Stimulated activated CD8-positive, alpha-beta memory T cell treated with anti-CD3 and anti-CD28 coated beads, Interleukin-15, amount 100 ng/mL, for 4 hours (primary cell): ENCODE measurements at places on chromosomes 16 and 17.

DNA sequence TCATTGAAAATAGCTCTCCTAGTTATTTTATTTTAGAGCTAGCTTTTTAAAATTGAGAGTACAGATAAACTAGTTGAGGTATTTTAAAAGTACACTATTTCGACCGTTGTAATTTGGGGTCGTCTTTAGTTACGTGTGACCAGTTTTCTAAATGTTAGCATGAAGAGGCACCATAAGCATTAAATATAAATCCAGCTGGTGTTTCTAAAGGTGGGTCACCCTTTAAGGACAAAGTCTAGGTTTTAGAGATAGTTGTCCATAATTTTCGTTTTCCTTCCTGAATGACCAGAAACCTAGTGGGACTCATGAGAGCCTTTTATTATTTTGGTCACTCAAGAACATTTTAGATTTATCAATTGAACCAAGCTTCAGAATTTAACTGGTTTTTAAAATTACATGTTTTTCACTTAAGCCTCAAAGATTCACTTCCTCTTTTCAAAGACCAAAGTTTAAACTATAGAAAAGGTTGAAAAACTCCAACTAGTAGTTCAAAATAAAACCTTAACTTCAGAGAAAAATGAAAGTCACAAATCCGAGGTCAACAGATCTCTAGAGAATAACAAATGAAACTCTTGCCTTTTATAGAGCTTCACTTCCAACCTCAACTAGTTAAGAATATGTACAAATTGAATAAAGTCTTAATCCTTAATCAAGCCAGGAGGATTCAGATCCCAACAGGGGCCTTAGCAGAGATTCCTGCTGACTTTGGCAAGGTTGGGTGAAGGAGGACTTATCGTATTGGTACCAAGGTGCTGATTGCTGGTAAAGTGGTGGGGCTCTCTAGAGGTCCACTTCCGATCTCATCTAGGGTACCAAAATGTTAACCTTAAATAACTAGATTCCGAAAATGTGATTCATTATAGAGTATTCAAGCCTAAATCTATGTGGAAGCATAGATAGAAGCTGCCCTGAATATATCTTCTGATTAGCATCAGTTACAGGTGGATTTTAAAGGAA is 32.5 kb downstream of the PHKB start:
- no peak for DNase-seq

DNA sequence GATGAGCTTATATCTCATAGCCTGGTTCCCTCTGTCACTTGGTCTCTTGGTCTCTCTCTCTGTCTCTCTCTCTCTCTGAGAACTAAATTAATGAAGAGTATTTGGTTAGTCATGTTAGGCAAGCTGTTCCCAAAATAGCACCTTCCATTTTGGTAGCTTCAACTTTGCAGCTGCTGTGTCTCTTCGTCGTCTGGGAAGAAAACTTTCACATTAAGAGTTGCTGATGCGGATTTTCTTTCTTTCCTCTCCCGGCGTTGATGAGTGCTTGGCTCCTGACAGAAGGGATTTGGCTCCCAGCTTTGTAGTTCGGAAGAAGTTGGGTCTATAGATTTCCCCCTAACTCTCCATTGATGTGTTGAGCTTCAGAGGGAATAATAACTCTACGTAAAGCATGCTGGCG is at the start of gene RBFOX1:
Gene RBFOX1, plus strand, starts transcription at position 235 of the 400 bp plus-strand sequence.
- no peak for DNase-seq

GRCh38 chr17:82372249-82373071 is 895 bp downstream of the UTS2R start:
- DNase-seq = no peak

DNA sequence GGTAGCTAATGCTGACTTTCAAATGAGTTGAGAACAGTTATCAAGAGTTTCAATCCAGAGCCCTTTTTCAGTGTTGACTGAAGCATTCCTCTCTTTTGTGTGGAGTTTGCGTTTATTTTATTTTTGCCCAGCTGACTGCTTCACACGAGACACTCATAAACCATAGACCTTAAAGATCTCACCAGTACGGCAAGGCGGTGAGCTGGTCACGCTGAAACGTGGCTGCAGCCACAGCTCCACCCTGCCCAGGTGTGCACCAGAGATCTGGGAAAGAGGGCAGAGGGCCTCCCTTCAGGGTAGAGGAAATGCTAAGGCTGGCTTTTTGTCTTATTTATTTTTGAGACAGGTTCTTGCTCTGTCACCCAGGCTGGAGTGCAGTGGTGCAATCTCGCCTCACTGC is 112.2 kb downstream of the AATF start:
- DNase-seq = no peak

GRCh38 chr16:70430667-70431536 is 8.0 kb downstream of the ST3GAL2 start:
- peak; percentile 47 for DNase-seq

GRCh38 chr17:29549177-29549923 is 17.5 kb downstream of the ABHD15 start:
- no peak for DNase-seq

- no peak for DNase-seq
Measured at GRCh38 chr16:74749291-74750055, 25.1 kb downstream of the FA2H start.

DNA sequence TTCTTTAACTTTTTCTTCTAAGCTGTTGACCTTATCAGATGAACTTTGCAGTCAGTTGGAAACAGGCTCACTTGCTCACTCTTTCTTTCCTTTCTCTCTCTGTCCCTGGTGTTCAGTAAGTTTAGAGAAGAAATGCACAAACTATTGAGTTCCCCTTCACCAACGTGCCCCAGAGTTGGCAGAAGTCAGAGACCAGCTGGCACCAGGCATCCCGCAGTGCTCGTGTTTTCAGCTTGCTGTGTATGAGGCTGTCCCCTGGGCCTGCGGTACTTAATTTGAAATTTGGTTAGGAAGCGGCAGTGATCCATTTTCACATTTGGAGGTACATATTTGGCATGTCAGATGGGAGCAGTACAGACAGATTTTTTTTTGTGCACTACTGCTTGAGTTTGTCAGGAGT is 258.6 kb downstream of the SNX29 start:
- no peak for DNase-seq

DNA sequence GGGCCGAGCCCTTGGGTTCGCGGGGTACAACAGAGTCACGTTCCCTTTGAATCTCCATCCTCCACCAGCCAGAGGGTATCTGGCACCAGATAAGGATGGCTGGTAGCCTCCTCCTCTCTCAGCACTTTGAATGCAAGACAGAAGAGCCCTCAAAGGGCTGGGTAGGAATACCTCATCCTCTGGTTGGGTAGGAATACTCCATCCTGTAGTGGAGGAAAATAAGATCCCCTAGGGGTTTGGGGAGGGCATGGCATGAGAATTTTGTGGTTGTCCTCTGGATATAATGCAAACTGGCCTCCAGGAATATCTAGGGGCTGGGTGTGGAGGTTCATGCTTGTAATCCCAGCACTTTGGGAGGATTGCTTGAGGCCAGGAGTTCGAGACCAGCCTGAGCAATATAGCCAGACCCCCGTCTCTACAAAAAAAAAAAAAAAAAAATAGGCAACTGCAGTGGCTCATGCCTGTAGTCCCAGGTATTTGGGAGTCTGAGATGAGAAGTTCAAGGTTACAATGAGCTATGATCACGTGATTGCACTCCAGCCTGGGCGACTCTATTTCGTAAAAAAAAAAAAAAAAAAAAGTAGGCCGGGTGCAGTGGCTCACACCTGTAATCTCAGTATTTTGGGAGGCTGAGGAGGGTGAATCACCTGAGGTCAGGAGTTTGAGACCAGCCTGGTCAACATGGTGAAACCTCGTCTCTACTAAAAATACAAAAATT is 2.7 kb downstream of the IGFBP4 start:
- no peak for DNase-seq

GRCh38 chr17:3679531-3680126 is 11.0 kb downstream of the EMC6 start:
- DNase-seq = no peak

- no peak for DNase-seq
Measured at GRCh38 chr16:47726031-47726675, 265.0 kb downstream of the PHKB start.

GRCh38 chr16:84308120-84308519 is 13.4 kb downstream of the WFDC1 start:
- no peak for DNase-seq

DNA sequence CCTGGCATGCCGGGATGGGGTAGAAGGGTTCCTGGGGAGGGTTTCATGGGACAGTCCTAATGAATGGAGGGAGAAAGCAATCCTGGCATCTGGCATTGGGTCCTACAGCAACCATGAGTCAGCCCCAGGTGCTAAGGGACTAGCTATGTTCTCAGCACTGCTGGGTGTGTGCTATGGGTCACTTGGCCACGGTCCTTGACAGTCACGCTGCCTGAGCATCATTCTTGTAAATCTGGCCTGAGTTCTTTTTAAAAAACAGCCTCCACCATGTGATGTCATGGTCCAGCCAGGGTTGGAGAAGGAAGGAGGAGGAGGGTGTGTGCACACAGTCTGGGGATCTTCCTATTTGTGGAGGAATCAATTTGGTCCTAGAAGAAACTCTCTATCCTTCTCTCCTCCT is 6.2 kb upstream of the RAMP2 start:
- DNase-seq = no peak

GRCh38 chr17:73297934-73298861 is 13.6 kb downstream of the CDC42EP4 start:
- DNase-seq = no peak

DNA sequence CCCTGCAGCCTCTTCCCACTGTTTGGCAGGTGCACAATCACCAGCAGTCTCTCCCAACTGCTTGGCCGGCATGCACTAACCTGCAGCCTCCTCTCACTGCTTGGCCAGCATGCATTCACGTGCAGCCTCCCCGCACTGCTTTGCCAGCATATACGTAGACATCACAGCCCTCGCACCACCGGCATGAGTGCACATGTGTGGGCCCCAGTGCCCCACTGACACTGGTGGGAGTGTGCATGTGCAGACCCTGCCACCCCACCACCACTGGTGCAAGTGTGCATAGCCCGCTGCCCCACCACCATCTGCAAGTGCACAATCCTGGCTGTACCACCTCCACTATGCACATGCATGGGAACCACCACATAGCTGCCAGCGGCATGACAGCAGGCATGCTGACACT is 127.5 kb upstream of the SOX9 start:
- DNase-seq = no peak

DNA sequence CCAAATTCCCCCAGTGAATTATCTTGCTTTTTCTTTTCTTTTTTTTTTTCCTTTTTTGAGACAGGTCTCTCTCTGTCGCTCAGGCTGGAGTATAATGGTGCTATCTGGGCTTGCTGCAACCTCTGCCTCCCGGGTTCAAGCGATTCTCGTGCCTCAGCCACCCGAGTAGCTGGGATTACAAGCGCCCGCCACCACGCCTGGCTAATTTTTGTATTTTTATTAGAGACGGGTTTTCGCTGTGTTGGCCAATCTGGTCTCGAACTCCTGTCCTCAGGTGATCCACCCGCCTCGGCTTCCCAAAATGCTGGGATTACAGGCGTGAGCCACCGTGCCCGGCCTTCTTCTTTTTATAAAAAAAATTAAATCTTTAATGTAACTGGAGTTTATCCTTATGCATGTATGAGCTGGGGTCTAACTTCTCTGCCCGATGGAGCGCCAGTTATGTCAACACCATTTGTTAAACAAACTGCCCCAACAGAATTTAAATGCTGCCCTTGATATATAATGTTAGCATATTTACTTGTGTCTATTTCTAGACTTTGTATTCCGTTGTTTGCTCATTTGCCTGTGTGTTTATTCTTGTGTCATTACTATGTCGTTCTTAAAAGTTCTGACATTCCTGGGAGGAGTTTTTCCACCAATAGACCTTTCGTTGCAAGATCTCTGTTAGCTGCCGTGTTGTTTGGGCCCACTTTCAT is 535 bp upstream of the AURKB start:
- DNase-seq = no peak

- DNase-seq = no peak
Measured at GRCh38 chr17:31744511-31744951, 114.5 kb downstream of the COPRS start.

DNA sequence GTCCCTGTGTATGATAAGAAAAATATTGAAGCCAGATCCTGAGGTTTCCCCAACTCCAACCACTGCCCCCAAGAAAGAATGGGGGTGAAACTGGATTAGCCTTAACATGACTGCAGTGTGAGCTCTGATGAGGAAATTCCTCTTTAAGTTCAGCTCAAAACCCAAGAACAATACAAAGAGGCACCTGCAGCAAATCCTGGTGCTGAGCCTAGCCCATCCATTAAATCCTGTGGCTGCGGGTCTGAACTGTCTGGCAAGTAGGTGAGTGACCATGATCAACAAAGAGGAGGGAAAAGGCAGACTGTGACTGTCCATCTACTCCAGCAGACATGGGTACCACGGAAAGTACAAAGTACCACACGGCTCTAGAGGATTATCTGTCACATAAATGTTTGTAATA is 64.2 kb downstream of the CREBBP start:
- no peak for DNase-seq

DNA sequence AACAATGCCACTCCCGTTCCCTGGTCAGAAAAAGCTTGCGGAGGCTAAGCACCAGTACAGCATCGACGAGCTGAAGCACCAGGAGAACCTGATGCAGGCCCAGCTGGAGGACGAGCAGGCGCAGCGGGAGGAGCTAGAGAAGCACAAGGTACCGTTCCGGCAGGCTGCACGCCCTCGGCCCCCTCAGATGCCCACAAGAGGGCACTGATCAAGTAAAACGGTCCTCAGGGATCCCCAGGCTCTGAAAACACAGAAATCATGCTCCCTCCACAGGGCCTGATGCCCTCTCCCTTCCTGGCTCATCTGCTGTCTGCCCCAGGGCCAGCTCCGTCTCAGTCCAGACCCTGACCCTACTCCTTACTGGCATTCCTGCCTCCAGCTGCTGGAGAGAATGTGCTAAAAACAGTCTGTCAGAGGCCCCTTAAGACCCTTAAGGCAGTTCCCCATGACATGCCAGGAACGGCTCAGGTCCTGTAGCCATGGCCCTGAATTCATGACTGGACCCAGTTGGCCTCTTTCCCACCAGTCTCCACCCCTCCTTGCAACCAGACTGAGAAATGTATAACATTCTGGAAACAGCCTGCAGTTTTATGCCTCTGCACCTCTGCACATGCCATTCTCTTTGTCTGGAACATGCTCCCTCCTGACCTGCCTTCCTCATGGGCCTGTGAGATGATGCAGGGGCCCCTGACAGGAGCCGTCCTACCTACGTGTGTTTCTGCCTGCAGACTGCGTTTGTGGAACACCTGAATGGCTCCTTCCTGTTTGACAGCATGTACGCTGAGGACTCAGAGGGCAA is 21.8 kb downstream of the DRC3 start:
- DNase-seq = no peak

DNA sequence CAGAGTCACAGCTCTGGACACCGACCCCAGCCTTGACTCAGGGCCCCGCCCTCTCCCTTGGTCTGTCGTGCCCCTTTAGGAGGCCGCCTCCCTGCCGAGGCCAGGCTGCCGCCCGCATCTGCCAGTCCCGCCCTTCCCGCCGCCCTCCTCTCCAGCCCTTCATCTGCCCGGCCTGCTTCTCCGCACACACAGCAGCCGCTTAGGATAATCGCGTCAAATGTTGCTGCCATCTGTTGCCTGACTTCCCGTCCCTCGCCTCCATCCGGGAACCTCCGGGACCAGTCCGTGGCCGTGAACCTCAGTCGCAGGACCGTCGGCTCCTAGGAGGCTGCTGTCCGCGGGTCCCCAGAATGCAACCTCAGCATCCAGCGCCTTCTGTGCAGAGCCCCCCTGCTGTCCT is 11.9 kb downstream of the GSE1 start:
- no peak for DNase-seq

GRCh38 chr17:48989100-48989499 is 8.1 kb upstream of the IGF2BP1 start:
- DNase-seq = no peak
